ENCODE measurements at places on chromosomes 1 and 21.
A peak's percentile ranks its signal among the peaks of the same experiment; 100 is the strongest.

- no peak for DNase-seq
Observed at GRCh38 chr1:194658090-194658439, 1471.7 kb upstream of the B3GALT2 start.

- no peak for DNase-seq
Observed at GRCh38 chr1:200238311-200238710, 171.5 kb downstream of the ZNF281 start.

GRCh38 chr1:8578132-8578877 lies 239.1 kb downstream of the RERE start:
- DNase-seq = no peak

GRCh38 chr1:185439727-185440415 lies 122.8 kb upstream of the IVNS1ABP start:
- no peak for DNase-seq

- DNase-seq = no peak
Observed at GRCh38 chr1:158246650-158247049, 7.6 kb upstream of the CD1A start.

GRCh38 chr21:44736291-44737004 lies 25.1 kb upstream of the TSPEAR start:
- peak; percentile 97 for DNase-seq

DNA sequence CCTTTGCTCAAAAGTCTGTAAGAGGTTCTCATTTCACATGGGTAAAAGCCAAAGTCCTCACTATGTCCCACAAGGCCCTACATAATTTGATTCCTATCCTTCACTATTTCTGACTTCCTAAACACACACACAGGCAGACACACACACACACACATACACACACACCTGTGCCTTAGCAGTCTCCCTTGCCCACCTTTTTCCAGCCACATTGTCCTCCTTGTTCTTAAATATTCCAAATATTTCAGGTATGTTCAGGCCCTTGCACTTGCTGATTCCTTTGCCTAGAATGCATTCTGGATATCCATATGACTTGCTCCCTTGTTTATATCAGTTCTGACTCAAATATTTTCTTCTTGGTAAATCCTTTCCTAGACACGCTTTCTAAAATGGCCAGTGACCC lies 54.6 kb downstream of the NTNG1 start:
- DNase-seq = no peak

- no peak for DNase-seq
Observed at GRCh38 chr1:192879406-192879805, 70.6 kb downstream of the RGS2 start.

DNA sequence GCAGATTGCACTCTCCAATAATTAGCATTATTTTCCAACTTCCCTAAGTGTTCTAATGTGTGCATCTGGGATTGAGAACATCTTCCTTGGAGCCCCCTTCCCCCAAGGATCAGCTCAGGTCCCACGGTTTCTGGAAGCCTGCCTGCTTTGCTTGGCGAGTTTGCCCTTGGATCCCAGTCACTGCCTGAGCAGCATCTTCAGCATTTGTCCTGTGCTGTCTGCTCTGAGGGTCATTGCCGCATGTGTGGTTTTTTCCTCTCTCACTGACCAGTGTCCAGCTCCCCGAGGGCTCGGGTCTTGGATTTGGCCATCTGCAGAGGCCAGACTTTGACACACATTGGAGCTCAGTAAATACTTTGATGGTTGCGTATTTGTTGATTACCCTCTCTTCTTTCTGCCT lies 18.1 kb downstream of the VANGL2 start:
- no peak for DNase-seq

GRCh38 chr1:1085911-1086841 lies 12.1 kb upstream of the RNF223 start:
- no peak for DNase-seq

- no peak for DNase-seq
Observed at GRCh38 chr1:66445492-66446181, 88.3 kb upstream of the SGIP1 start.

GRCh38 chr1:18634276-18634675 lies 3.6 kb downstream of the PAX7 start:
- no peak for DNase-seq

GRCh38 chr1:236836157-236836556 lies 41.1 kb downstream of the MTR start:
- no peak for DNase-seq

- DNase-seq = no peak
Observed at GRCh38 chr1:41823471-41823870, 95.3 kb downstream of the HIVEP3 start.

DNA sequence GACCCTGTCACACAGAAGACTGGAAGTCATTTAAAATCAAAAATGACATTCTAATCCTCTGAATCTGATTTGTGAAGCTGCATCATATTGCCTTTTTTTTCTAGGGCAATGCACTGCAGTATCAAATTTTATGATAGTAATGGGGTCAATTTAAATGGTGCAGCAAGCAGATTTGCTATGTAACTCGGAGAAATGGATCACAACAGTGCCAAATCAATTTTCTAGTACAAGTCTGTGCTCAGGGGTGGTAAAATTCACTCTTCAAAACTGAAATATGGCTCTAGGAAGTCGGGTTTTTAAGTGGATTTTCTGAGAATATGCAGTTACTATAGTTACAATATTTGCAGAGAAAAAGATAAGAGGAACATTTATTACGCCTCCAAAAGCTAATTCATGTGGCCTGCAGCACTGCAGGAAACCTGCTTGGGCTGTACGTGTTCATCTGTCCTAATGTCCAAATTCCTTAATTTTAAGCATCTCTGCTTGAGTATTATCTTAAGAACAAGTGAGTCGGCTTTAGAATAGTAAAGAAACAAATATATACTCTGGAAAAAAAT lies 31.5 kb downstream of the HLCS start:
- no peak for DNase-seq

- no peak for DNase-seq
Observed at GRCh38 chr1:207960346-207960745, 49.4 kb upstream of the CD34 start.

DNA sequence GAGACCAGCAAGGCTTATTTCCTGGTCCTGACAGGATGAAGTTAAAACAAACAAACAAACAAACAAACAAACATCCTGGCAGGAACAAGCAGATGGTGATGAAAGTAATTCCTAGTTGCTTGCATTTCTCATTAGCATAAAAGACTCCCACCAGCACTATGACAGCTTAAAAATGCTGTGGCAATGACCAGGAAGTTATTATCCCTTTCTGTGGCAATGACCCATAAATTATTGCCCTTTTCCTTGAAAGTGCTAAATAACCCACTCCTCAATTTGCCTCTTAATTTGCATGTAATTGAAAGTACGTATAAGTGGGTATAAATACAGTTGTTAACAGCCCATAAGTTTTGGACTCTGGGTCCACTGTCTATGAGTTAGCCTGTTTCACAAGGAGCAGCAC lies 727.6 kb upstream of the NEGR1 start:
- no peak for DNase-seq

DNA sequence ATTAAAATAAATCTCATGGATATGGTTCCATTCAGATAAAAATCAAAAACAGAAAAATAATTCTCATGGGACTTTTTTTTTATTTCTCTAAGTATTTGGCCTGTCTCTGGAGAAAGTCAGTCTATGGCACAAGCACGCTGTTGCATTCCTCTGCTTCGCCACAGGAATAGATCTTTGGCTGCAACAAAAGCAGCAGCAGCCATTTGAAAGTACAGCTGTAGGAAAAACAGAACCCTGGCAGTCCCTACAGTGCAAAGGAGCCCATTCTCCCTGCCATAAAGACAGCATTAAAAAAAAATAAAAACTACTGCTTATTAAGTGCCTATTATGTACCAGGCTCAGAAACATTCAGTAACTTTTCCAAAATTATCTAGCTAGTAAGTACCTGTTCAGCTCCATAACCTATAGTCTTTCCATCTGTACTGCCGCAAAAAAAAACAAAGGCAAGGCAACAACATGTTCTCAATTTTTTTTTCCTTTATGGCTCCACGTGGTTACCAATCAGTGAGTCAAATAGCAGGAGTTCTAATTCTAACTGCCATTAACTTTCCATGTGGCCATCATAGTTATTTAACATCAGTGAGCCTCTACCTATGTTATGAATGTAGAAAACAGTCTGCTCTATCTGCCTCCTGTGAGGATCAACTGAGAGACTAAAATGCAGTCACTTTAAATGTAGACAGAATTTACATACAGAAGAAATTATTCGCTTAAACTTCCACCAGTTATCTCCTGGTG lies 22.7 kb downstream of the SLC35D1 start:
- no peak for DNase-seq

GRCh38 chr21:40562242-40563002 lies 284.5 kb downstream of the DSCAM start:
- DNase-seq = no peak

GRCh38 chr1:101918277-101918676 lies 78.4 kb downstream of the OLFM3 start:
- no peak for DNase-seq

- DNase-seq = no peak
Observed at GRCh38 chr1:167126317-167126716, 32.4 kb downstream of the STYXL2 start.

- DNase-seq = no peak
Observed at GRCh38 chr1:170284016-170284415, 138.3 kb downstream of the NTMT2 start.

- no peak for DNase-seq
Observed at GRCh38 chr21:16145479-16145878, 415.7 kb downstream of the USP25 start.

GRCh38 chr1:240598216-240599001 lies 13.5 kb downstream of the GREM2 start:
- no peak for DNase-seq

GRCh38 chr1:35247256-35247655 lies 21.3 kb upstream of the ZMYM4 start:
- DNase-seq = no peak

- DNase-seq = no peak
Observed at GRCh38 chr1:214698559-214698958, 95.6 kb downstream of the CENPF start.

- DNase-seq = no peak
Observed at GRCh38 chr1:156487862-156488261, 12.7 kb downstream of the MEF2D start.

- no peak for DNase-seq
Observed at GRCh38 chr1:62621907-62622306, 24.6 kb downstream of the ANGPTL3 start.

DNA sequence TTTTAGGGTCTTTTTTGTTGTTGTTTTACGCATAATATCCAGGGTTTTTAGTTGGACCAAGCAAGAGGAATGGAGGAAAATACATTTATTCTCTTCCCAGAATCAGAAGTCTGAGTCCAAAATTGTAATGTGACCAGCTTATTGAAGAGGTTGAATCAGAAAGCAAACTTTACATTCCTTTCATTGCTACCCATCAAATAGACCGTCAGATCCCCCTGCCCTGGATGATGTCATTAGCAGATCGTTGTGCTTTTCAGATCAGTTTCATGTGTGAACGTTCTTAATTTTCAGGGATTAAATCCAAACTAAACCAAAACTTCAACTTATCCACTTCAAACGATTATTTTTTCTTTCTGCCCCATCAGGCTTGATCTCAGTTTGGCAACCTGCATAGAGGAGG lies 85.7 kb upstream of the NGF start:
- no peak for DNase-seq

DNA sequence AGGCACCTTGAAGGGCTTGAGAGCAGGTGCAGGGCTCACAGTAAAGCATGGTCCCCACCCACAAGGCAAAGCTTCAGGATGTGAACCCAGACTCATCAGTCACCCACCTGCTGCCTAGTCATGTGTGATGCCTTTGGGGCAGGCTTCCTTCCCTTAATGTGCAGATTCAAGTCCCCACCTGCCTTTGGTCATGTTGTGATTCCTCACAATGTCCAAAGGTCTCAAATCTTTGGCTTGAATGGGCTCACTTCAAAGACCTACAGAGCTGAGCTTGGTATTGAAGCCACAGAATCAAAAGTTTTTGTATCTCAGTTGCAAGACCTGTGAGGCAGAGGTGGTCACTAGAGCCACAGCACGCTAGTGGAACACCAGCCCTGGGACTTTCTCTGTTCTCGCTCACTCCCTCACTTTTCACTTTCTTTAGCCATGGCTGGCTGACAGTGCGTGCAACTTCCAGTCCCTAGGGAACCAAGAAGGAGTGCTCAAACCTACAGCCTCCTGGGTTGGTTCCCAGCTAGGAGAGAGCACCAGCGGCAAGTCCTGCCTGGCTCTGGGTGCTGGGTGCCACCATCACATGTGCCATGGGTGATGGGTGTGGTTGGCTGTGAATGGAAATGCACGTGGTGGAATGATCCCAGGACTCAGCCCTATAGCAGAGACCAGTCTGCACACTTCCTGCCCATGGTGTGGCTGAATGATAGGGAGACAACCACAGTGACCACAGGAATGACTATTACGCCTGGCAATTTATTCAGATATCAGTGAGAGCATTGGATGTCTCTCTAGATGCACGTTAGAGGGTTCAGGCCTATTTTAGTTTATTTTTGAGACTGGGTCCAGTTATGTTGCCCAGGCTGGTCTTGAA lies 26.4 kb upstream of the CLIC6 start:
- no peak for DNase-seq

DNA sequence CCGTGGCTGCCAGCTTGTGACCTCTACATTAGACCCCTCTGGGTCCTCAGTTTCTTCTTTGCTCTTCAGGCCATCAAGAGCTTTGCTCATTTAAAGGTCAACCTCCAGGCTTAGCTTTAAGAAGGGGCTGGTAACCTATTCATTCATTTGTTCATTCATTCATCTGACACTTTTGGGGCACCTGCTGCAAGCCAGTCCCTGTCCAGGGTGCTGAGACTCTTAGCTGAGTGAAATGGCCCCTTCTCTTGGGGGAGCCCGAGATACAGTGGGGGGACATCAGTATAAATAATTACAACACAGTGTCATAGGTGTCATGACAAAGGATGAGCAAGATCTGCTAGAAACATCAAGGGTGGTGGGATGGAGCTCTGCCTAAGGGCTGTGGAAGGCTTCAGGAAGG lies 10.5 kb upstream of the TTC4 start:
- no peak for DNase-seq

DNA sequence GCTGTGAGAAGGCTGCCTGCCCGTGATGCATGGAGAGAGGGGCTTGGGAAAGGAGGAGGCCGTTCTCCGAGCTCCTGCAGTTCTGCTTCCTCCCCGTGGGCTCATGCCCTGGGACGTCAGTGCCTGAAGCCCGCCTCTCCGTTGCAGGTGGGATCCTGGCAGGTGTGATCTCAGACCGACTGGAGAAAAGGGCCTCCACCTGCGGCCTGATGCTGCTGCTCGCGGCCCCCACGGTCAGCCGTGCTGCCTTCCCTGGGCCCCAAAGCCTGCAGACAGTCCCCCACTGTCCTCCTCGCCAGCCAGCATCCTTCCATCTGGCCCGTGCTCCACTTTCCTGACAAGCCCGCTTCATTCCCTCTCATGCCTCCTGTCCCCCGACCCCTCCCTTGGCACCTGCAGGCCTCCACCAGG lies 50.9 kb downstream of the SLC37A1 start:
- no peak for DNase-seq

- peak; percentile 90 for DNase-seq
Observed at GRCh38 chr21:41147096-41147978, 20.6 kb upstream of the BACE2 start.

- DNase-seq = no peak
Observed at GRCh38 chr1:71583756-71584155, 502.9 kb upstream of the ZRANB2 start.

DNA sequence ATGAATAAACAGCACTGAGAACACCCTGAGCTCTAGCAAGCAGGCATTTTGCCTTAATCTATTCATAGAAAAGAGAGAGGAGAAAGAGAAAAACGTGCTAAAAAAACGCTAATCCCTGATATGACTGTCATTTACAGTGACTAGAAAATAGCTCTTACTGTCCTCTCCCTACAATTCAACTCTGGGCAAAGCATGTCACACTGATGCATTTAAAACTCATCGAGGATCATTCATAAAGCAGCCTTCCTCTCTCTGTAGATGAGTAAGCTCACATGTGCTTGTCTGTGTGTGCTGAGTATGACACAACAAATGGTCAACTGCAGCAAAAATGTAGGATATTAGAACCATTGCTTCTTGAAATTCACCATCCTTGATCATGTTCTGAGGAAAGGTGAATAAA lies 109.0 kb downstream of the SGIP1 start:
- no peak for DNase-seq

Data from COR-L47 (cell line).